Panc1 (cell line): ENCODE measurements at places on chromosomes 4 and X.

DNA sequence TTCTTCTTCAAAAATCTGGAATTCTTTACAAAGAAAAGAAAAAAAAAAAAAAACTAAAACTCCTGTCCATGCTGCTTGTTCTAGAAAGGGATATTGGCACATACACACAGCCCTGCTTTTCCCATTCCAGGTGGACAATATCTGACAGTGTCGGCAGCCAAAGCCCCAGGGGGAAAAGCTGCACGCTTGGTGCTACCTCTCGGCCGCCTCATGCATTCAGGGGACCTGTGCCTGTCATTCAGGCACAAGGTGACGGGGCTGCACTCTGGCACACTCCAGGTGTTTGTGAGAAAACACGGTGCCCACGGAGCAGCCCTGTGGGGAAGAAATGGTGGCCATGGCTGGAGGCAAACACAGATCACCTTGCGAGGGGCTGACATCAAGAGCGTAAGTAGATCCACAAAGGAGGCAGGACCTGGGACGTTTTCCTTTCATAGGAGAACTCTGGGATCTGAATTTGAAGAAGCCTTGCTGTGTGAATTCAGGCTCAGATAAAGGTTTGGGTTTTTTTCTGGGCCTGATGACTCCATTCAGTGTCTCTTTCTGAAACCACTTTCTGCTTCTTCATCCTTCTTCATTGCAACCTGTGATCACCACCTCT lies 71.9 kb downstream of the NPNT start:
- no peak for DNase-seq

DNA sequence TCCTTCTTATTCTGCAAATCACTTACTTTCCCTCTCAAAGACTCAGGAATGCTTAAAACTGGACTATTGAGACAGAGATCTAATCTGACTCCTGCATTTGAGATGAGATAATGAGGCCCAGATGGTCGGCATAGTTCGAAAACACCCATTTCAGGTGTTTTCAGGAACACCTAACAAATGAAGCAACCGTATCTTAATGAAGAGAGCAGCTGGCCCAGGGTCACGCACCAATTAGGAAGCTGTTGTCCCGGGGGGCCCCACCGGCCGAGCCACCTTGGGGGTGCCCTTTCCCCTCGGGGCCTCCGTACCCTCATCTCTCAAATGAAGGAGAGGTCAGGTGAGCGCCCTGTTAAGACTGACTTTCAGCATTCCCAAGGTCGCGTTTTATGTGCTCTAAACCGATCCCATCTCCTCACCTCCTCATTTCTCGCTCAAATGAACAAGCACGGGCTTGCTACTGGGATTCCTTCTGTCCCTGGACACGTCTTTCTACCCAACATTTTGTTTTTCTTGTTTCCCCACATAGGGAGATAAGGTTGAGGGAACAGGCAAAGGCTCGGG lies 824 bp downstream of the LRPAP1 start:
- no peak for DNase-seq

DNA sequence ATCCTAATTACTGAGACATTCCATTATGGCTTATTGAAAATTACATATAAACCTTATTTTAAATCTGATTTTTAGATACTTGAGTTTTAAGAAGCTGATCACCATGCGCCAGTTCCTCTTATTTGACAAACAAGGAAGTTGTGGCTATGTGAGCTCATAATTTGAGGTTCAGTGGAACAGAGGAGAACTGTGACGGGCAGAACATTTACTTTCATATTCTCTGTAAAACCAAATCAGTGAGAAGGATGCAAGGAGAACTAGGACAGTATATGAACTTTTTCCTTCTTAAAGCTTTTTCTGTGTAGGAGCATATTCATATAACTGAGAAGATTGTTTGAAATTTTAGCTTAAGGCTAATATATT lies 25.3 kb downstream of the STIM2 start:
- no peak for DNase-seq

- DNase-seq = no peak
Observed at GRCh38 chrX:107659768-107660167, 31.5 kb downstream of the PRPS1 start.
